ENCODE measurements at places on chromosomes 4 and X. TPM values are rescaled to one million over a fixed set of nuclear protein-coding genes. Genes with fewer than 3 reads are reported as not detected.
A peak's percentile ranks its signal among the peaks of the same experiment; 100 is the strongest.

DNA sequence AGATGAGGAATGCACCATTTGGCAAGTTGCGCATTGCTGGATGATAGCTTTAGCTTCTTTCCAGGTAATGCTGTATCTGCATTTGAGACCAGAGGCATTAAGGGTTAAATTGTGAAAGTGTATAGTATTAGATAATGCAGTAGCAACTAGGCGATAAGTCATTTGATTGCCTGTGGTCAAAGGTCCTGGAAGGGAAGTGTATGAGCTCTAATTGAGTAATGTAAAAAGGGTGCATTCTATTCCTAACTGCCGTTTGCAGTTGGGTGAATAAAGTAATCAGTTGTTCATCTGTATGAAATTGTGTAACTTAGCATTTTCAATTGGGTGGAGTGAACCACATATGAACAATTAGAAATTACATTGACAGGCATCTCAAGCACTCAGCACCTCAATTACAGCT is 54.5 kb upstream of the WDR1 start:
- DNase-seq = no peak

- no peak for DNase-seq
Observed at GRCh38 chrX:155028877-155029291, 2.2 kb downstream of the FUNDC2 start.

Gene ACOT9
- 39.6 TPM for total RNA-seq

DNA sequence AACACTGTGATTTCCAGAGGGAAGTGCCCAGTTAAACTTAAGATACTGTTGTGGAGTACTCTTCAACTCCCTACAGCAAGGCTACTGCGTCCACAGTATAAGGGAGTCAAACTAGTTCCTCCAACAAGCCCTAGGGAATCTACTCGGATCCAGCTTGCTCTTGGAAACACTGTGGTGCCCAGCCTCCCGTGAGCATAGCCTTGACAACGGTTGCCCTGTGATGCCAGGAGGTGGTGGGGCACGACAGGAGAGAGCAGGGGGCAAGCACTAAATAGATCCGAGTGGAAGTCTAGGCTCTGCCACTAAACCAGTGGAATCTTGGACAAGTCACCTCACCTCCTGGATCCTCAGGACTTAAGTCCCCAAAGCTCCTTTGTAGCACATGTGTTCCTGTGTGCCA is 45.6 kb downstream of the SMC1A start:
- no peak for DNase-seq

DNA sequence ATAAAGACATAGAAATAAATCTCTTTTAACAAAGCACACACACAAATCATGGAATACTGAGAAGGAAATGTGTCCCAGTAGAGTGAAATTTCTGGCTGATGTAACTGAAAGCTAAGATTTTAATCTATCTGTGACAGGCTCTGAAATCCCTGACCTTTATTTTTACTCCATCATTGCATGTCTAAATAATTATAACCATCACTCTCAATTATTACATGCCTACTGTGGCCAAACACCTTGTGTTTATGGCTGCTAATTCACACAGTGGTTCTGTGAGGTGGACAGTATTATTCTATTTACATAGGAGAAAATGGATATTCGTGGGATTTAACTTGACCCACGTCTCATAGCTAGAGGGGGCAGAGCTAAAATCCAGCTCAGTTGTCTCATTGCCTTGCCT is 438.1 kb downstream of the TLL1 start:
- no peak for DNase-seq

GRCh38 chrX:638482-639131 is 8.0 kb downstream of the SHOX start:
- no peak for DNase-seq

DNA sequence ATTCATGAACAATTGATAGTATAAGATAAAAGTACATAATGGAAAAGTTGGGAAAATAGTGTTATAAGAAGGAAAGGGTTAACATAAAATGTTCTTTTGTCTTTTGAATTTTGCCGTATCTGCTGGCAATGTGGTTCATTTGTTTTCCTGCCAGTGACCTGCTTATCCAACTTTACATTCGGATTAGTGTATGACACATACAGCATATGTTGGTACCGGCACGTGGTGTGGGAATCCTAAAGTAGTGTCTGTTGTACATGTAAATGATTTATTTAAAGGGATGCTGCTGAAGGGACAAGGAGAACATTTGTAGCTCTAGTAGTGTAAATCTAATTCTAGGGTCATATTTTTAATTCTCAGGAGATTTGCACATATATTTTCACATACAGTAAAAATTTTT is 11.5 kb downstream of the RAB9A start:
- DNase-seq = no peak

DNA sequence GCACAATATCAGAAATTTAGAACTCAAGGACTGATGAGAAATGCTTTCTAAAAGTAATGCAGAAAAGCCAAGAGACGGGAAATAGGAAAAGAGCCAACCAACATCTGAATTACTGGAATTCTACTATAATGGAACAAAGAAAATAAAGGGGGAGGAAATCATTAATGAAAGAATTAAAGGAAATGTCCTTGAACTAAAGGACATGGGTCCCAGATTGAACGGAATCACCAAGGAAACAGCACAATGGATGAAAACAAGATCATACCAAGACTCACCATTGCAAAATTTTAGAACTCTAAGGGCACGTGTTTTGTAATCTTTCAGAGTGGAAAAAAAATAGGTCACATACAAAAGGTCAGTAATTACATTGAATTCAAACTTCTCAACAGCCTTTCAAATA is 35.9 kb downstream of the HPGDS start:
- no peak for DNase-seq

Gene DCHS2
- not detected for total RNA-seq

DNA sequence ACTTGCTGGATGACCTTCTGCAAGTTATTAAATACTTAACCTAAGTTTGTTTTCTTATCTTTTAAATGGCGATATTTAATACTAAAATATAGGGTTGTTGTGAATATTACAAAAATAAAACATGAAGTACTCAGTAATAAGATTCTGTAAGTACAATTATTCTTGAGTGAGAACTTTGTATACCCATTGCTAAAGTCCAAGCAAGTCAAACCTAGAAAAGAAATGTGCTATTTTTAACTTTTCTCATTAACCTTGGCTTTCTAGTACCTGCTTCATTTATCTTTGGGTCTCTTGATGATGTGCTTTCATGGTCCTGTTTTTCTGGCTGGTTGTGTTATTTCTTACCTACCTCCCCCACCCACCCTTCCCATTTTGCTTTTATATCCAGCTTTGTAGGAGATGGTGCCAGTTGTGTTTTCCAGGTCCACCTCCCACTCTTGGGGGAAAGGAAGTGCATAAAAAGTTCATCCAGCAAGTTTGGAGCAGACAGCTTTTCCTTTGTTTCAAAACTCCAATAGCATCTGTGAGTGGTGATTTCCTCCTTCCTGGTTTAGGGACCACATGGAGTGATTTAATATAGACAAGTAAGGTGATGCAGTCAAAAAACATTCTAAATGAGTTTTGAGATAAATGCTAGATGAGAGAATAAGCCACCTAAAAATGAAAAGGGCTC is 7.5 kb upstream of the CXCL8 start:
- DNase-seq = no peak

Gene SEC24B
- 27.4 TPM for total RNA-seq

GRCh38 chrX:130915302-130915701 is 12.3 kb upstream of the ENOX2 start:
- no peak for DNase-seq

DNA sequence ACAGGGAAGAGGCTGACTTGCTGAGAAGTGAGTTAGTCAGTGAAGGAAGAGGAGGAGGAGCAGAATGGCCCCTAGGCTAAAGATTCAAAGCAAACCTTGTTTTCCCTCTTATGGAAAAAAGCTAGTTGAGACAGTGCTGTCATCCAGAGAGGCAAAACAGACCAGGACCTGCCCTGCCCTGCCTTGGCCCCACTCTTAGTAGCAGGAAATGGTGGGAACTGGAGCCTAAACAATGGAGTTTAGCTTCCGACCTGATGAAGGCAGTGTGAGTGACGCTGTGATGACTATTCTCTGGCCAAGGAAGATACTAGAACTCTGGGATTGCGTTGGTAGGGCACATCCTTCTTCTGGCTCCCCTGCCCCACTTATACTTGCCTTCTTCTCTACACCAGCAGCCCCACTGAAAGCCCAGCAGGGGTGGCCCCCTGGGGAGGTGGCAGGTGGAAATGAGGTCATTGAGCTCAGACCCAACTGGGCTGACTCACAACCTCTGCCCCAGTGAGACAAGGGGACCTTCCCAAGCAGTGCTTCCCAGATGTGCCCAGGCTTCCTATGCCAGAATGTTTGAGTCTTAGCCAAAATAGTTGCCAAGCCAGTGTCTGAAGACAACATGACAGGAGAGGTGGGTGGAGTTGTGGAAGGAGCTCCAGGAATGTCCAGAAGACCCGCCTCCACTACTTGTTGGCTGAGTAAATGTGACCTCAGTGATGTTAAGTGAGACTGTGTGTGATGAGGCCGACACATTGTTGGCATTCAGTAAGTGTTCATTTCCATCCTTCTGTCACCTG is 38.8 kb downstream of the MSN start:
- peak; percentile 70 for DNase-seq

GRCh38 chr4:57234252-57234775 is 124.1 kb upstream of the IGFBP7 start:
- DNase-seq = no peak

- no peak for DNase-seq
Observed at GRCh38 chrX:19245711-19246269, 97.9 kb upstream of the PDHA1 start.

DNA sequence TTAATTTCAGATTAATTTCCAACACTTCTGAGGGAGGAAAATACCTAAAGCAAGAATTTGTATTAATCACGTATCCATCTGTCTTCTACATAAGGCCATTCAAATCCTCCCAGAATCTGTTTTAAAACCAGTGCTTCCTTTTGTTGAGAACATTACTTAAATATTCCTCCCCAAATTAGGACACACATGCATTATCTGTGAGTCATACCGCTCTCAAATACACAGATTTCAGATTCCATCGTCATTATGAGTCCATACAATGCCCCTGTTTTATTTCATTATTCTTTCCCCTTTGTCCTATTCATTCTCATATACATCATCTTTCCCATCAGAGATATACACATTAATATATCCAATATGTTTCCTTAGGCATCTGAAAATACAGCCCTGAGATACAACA is 57.3 kb upstream of the PRSS12 start:
- no peak for DNase-seq

DNA sequence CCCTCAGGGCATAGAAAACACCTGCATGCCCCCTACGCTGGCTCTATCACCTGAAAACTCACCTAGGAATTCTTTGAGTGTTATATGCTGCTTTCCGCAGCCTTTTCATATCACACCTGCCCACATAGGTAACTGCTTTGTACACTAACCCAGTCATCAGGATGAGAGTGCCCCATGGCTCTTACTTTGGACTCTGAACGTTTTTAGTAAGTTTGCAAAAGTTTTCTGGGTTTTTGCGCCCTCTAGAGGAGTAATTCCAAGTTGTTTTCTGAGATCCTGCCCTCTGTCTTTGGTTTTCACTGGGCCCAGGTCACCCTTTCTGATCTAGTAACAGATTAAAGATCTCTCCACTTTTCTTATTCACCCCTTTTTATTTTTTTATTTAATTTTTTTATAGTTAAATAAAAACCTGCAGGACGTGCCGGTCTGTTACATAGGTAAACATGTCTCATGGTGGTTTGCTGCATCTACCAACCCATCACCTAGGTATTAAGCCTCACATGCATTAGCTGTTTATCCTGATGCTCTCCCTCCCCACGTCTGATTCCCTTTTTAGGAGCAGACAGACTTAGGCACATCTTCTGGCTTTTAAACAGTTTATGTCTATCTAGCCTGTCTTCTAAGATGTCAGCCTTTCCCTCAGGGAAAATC is 139.2 kb downstream of the NWD2 start:
- DNase-seq = no peak

DNA sequence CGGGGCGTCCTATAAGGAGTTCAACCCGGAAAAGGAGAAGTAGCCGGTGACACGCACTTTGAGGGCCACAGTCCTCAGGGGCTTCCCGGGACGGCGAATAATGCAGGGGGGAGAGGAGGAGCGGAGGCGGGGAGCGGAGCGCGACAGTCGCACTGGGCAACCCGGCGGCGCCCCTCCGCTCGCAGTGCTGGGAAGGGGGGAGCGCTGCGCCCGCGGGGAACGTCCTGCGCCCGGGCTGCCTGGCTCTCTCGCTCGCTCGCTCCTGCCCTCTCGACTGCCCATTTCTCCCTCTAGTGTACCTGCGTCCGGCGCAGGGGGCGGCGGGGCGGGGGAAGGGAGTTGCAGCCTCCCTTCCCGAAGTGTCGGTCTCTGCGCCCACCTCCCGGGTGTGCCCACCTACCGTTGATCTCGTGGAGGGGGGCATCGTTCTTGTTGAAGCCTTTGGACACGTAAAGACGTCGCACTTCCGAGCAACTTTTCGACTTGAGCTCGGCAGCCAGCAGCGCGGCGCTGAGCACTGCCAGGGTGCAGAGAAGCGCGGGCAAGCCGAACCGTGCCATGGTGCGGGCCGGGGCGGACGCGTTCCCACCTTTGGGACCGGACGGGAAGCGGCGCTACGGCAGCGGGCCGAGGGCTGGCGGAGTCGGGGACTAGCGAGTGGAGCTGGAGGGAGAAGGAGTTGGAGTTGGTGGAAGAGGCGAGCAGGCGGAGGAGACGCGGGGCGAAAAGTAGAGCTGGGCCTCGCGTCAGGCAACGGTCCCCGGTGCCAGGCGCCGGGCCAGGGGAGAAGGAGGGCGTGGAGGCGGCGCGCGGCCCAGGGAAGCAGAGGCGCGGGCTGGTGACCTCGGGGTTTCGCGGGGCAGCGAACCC is 648 bp downstream of the GPC4 start:
- DNase-seq = no peak

GRCh38 chr4:10667701-10668326 is 16.8 kb downstream of the CLNK start:
- no peak for DNase-seq

GRCh38 chr4:23614284-23614892 is 275.5 kb downstream of the PPARGC1A start:
- no peak for DNase-seq

Gene MAGEB4
- not detected for total RNA-seq

- DNase-seq = no peak
Observed at GRCh38 chr4:2963966-2964471, 648 bp downstream of the GRK4 start.

GRCh38 chrX:107935200-107935599 is 47.0 kb downstream of the TEX13B start:
- no peak for DNase-seq

Gene GPR119
- not detected for total RNA-seq

DNA sequence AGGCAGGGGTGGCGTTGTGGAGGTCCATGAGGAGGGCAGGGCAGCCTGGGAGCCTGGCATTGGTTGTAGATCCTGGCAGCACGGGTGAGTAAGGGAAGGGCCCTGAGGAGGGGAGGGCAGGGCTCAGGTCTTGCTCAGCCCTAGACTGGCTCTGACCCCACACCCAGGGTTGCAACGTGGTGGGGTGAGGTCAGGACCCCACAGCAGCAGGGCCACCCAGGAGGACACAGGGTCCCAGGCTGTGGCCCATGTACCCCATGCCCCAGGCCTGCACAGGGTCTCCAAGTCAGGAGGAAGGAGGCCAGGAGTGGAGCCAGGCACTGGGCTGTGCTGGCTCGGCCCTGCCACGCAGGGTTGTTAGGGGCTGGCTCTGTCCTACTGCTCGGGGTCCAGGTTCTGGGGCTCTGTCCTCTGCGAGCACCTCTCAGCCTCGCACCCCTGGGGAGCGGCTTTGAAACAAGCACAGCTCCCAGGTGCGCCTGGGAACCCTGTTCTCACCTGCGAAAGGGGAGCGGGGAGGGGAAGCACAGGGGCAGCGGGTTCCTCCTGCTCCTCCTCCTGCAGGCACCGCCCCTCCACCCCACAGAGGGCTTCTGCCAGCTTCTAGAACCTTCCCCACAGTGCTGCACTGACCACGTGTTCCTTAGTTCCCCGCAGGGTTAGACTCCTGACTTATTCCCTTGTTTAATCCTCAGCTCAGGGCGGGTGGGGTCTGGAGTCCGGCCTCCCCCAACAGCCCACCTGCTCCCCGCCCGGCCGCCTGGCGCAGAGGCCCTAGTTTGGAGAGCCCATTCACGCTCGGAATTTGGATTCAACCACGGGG is 20.4 kb downstream of the MSANTD1 start:
- DNase-seq = no peak
